Left ventricle myocardium superior (tissue), 1 donor: ENCODE measurements at places on chromosomes 13 and 19. TPM values are rescaled to one million over a fixed set of nuclear protein-coding genes. Genes with fewer than 3 reads are reported as not detected.

- peak; percentile 61 for DNase-seq
Measured at GRCh38 chr19:35123573-35123972, 8.0 kb downstream of the FXYD3 start.

Gene ARL11
- 0.22 TPM for total RNA-seq

Gene DNAAF3
- 0.87 TPM for total RNA-seq

DNA sequence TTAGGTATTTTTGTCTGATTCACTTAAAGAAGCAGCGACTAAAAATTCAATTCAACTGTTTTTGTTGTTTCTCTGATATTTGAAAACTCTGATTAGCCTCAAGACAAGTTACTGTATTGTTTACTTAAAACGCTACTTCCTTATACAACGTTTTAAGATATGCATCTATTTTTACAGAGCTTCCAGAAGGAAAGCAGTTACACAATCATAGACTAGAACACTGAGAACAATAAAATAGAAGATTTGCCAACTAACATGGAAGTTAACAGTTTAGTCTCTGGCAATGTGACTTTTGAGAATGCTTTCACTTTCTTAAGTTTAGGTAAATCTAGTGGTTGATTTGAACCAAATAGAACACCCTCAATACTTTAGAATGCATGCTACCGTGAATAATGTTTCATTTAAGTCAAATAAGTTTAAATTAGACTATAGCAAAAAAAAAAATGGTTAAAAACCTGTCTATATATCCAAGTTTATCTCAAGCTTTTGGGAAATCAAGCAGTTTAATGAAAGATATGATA lies 614.8 kb downstream of the DACH1 start:
- no peak for DNase-seq

Gene STK11
- total RNA-seq: 66.2 TPM

- DNase-seq: no peak
Measured at GRCh38 chr13:50426927-50427326, 411.7 kb downstream of the KCNRG start.

Gene TEX101
- not detected for total RNA-seq

- DNase-seq: no peak
Measured at GRCh38 chr19:33524024-33524664, 2.6 kb upstream of the PEPD start.

DNA sequence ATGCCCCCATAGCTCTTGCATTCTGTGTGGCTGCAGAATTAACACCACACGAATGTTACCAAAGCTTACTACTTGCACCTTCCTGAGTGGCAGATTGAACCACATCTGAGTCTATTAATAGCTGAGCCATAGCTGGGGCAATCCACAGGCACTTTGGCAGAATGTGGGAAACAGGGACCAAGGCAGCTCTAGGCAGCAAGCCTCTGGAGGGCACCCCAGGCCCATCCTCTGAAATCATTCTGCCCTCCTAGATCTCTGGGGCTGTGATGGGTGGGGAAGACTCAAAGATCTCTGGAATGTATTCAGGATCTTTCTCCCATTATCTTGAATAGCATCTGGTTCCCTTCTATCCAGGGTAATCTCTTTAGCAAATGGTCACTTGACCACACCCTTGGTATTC lies 139.3 kb downstream of the TNFRSF19 start:
- no peak for DNase-seq

DNA sequence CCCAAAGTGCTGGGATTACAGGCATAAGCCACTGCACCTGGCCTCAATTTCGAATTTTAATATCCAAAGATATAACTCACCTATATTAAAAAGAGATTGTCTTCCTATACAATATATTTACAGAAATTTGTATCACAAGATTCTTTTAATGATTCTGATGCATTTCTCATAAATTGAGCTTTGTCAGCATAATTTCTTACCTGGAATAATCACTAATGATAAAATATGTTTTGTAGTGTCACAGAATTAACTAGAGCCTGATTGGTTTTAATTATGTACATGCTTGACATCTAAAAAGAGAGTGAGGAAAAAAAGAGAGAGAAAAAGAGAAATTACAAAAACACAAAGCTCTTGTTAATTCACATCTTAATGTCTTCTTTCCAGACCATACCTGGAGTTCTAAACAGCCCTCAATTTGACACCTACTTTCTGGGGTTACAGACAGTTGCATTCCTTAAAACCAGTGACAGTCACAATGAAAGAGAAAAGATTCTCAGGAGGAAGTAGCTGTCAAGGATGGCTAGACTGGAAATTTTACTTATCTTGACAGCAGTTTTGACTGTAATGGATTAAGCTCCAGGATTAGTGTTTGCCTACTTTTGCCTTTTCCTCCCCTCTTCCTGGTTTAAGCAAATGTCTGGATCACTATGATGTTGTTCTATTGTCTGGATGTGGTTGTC lies 214.4 kb downstream of the SPRY2 start:
- no peak for DNase-seq

DNA sequence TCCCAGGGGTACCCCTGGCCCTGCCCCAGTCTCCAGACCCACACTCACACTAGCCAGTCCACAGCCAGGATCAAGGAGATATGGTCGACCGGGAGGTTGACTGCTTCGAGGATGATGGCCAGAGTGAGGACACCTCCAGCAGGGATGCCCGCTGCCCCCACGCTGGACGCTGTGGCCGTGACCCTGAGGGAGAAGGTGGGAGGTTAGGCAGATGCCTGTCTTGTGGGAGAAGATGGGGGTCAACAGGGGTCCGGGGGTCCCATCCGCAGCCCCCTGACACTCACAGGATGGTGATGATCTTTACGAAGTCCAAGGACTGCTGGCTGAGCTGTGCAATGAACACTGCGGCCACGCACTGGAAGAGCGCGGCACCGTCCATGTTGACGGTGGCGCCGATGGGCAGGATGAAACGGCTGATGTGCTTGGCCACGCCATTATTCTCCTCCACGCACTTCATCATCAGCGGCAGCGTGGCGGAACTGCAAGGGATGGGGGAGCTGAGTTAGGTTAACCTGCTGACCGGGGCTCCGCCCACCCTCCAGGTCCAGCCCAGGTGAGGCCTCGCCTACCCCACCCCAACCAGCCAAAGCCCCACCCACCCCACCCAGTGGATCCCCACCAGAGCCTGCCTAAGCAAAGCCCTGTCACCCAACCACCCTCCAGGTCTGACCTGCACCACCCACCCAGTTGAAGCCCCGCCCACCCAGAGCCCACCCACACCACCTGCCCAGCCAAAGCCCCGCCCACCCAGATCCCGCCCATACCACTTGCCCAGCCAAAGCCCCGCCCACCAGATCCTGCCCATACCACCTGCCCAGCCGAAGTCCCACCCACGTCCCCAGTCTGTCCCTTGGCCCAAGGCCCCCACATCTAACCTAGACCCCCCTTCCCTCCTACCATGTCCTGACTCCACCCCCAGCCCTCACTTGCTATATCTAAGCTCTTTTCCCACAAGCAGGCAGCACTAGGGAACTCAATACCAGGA lies 11.2 kb downstream of the SLC1A5 start:
- DNase-seq: no peak
